ENCODE measurements at places on chromosomes 1 and 21. TPM values are rescaled to one million over a fixed set of nuclear protein-coding genes. Genes with fewer than 3 reads are reported as not detected.

Gene GABRD
- not detected for total RNA-seq

Gene GPR161
- 7.3 TPM for total RNA-seq

Gene NR0B2
- total RNA-seq = not detected

Gene TMEM79
- total RNA-seq = 1.3 TPM

Gene KRTAP20-3
- total RNA-seq = not detected

Gene DCST1
- not detected for total RNA-seq

Gene ADORA3
- total RNA-seq = 9.2 TPM
